DMS153 (cell line): ENCODE measurements at places on chromosomes 12 and 14.

DNA sequence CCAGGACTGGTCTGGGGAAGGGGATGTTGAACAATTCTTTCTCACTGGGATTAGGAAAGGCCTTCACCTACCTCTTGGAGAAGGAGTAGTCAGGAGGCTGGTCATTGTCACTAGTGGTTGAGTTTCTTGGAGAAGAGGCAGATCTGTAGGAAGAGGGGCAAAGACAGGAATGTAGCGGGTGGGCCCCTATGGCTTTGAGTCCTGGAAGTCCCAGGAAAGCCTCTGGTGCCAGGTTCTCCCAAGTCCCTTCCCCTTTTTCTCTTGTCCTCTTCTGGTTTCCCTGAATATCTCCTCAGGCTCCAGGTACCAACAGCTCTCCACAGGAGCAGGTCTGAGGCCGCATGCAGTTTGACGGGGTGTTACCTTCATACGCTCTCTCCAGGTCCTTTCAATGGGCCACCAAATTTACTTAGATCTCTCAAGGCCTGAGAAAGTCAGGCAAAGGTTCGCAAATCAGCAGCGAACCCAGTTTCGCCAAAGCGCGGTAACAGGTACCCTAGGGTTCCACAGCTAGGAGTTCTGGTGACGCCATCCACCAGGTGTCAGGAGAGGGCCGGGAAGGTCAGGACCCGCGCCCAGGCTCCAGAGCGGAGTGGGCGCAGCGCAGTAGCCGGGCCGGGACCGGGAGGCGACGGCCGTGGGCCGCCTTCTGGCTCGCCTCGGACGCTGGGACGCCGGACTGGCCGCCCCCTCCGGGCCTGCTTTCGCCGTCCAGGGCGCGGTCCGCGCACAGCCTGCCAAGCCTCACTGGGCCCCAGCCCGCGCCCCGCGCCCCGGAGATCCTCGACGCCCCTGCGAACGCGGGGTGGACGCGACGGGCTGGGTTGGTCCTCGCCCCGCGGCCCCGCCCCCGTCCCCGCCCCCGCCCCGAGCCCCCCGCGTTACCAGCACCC lies 795 bp downstream of the SMAGP start:
- DNase-seq: peak; percentile 26

DNA sequence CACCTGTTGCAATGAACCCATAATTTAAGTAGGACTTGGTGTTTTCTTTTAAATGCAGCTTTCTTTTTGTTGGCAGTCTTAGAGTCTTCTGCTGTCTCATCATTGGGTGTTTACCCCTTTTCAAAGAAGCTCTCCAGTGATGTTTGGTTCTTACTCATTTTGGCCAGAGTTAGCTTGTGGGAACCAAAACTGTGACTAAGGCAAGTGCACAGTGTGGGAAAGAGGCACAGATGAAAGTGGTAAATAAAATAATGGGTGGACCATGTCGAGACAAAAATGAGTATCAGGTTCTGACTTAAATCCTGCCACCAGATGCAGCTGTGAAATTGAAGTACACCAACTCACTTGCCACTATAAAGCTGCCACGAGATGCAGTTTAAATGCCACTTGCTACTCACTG lies 615.4 kb upstream of the MIS18BP1 start:
- no peak for DNase-seq

DNA sequence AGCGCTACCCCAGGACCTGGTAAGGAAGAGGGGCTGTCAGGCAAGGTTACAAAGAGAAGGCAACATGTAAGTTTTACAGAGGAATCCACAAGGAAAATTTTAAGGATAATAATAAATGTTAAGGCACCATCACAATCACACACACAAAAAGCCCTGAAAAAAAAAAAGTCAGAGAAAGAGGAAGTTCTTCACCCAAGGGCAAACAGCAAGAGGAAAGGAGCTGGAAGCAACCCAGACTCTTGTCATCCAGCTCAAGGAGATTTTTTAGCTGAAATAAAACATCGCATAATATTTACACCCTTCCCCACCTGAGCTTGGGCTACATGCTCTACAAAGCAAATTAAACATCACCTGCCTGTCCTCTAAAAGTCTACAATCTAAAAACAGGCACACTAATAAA lies 9.5 kb downstream of the SPTB start:
- no peak for DNase-seq

GRCh38 chr12:46385438-46385837 lies 12.9 kb upstream of the SLC38A2 start:
- no peak for DNase-seq

DNA sequence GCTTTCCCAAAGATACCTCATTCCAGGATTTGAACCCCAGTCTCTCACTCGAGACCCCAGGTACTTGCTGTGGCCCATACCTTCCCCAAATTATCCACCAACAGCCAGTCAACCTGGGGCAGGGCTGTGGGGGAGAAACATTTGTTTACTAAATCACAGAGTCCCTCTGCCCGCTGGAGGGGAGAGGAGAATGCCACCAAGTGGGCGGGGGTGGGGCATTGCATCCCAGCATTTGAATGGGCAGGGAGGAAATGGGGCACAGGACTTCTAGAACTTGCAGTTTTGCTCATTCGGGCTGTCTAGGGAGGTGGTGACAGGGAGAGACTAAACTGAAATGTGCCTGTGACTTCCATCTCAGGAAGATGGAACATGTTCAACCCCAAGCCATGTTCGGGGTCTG lies 10.9 kb upstream of the SERPINA9 start:
- DNase-seq: no peak

- no peak for DNase-seq
Measured at GRCh38 chr14:85454226-85454813, 75.6 kb upstream of the FLRT2 start.

DNA sequence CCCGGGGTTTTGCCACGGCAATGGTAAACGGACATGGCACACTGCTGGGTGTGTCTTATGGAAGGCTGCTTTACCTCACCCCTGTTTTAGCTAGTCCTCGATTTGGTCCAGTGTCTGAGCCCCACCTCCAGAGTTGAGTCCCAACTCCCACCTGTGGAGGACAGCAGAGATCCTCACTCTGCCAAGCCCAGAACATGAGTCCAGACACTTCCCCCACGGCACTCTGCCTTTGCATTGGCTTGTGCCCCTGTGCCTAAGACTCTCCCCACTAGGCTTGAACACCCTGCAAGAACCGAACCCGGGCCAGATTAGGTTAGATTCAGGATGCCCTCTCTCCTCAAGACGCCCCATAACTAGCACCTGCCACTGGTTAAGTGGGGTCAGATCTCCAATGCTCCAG lies 59.8 kb upstream of the C14orf180 start:
- DNase-seq: no peak

DNA sequence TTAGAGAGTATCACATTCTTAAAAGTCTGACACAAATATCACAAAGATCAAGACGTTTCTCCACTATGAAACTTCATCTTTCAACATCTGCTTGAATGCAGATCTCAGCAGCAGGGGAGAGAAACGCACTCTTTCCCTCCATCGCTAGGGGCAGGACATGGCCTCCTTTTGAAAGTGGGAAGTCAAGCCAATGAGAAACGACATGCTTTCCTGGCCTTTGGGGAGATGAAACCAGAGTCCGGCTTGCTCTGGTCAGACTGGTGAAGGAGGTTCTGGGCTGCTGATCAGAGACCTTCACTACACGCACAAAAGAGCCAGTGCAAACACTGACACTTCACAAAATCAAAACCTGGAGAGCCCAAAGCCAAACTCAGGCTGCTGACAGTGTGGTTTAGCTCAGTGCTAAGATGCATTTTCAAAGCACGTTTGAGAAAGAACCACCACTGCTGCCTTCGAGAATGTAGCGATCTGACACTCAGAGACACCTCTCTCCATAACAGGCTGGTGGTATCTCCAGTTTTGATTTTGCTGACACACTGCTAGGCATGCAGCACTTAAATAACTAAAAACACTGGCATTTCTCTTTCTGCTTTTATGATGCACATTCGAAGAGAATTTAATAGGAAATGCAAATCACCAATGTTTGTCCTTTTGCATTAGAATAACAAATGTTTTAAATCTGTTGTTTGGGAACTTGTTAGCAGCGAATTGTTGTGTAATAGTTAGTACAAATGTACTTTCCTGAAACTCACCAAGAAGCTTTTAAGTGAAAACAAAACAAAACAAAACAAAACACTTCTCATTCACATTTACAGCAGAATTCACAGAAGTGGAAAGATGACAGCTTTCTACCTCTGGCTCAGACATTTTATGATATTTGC lies 93.9 kb upstream of the OVCH1 start:
- no peak for DNase-seq

- DNase-seq: no peak
Measured at GRCh38 chr12:8156845-8157244, at the start of gene ZNF705A. Gene ZNF705A, plus strand, starts transcription at chr12:8157015. Its CDS starts 15,611 bp downstream, at chr12:8172626.

- DNase-seq: no peak
Measured at GRCh38 chr12:123971449-123971769, 1.2 kb downstream of the CCDC92 start.

DNA sequence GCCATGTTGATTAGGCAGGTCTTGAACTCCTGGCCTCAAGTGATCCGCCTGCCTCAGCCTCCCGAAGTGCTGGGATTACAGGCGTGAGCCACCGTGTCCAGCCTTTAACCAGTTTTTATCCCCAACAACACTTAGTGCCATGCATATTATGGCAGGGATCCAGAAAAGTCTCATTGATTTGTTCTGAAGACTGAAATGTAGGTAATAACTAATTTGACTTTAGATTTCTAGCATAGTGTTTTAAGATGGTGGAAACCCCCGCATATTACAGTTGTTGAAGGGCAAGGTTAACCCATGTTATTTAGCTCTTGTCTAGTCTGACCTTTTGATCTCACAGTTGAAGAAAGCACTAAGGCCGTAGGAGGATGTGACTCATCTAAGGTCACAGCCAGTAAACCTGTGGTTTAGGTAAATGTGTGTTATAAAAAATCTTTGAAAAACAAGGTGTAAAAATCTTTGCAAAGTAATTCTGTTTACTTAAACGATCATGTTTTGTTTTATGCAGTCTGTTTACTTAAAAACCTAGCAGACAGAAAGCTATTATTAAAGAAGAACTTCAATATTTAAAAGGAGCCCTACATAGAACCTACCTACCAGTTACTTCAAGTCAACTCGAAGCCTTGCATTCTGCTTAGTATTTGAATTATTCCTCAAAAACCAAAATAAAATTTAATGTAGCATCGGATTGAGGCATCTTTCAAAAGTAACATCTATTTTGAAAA lies 24.8 kb downstream of the BICDL1 start:
- no peak for DNase-seq

DNA sequence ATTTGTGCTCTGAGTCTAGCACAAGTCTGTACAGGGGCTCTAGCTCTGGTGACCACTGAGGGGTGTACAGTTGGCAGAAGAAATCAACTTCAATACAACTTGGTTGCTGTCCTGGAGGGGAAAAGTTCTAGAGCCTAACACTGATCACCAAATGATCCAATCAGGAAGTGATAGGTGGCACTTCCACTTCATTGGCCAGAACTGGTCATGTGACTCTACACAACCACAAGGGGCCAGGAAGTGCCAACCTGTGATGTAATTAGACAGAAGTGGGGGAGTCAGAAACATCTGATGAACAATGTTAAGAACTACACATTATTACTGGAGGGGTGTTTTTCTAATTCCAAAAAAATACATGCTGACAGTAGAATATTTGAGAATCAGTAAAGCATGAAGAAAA lies 401.6 kb downstream of the VRK1 start:
- no peak for DNase-seq

DNA sequence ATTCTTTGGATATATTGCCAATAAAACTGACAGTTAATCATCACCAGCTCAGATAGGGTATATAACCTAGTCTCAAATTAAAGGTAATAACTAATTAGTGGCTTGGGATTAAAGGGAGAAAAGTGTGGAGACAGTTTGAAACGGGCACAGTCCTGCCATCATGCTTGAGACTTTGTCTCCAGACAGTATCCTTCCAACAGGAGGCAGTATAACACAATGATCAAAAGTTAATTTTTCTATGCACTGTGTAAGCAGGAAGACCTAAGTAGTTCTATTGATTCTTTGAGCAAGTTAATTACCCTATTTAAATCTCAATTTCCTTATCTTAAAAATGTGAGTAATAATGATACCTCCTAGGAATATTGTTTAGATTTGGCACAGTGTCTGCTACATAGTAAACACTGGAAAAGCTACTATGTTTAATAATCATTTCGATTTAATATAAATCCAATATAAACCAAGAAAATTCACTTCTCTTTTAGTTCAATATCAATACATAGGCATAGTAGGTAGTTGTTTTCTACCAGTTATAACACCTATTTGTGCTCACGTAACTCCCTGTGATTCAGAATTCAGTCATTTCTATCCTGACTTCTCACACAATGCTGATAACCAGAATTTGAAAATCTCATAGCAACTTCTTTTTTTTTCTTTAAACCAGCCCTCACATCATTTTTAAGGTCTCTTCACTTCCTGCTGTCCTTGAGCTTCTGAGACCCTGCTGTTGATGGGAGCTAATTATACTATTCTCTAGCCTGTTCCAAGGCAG lies 53.7 kb downstream of the GALNT4 start:
- DNase-seq: no peak

- DNase-seq: no peak
Measured at GRCh38 chr12:47065546-47065945, 13.9 kb upstream of the PCED1B start.

DNA sequence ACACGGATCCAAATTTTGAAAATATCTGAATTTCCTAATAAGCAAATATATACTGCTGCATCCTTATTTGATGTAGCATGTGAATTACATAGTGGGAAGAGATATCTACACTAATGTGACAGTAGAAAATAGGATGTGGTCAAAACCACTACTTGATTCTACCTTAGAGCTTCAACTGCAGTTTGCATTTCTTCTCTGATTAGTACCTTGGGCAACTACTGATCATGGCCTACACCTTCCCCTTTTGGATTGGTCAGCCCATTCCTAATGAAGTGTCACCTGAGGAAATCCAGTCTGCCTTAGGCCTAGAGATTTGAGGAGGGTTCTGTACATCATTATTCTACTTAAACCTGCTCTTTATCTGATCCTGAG lies 10.7 kb downstream of the LLPH start:
- DNase-seq: no peak

- DNase-seq: peak; percentile 30
Measured at GRCh38 chr12:57898308-57898970, 42.9 kb upstream of the ATP23 start.

DNA sequence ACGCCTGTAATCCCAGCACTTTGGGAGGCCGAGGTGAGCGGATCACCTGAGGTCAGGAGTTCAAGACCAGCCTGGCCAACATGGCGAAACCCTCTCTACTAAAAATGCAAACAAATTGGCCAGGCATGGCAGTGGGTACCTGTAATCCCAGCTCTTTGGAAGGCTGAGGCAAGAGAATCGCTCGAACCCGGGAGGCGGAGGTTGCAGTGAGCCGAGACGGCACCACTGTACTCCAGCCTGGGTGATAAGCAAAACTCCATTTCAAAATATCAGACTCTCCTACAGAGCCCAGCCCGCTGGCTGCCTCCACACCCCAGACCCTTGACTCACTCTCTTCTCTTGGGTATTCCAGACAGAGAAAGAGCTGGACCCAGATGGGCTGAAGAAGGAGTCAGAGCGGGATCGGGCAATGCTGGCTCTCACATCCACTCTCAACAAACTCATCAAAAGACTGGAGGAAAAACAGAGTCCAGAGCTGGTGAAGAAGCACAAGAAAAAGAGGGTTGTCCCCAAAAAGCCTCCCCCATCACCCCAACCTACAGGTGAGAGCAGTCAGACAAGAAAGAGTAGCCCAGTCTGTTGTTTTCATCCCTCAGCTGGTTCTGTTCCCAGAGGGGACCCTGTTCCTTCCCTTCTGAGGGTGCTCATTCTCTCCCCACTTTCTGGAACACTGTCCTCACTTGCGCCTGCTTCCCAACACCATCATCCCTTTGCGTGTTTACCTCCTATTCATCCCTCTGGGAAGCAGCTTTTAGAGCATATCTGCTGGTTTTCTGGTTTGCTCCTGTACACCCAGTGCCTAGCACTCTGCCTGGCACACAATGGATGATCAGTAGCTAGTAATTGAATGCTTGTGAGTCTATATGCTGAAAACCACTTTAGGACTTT lies 19.7 kb downstream of the AGAP2 start:
- no peak for DNase-seq

GRCh38 chr12:3670083-3670620 lies 82.8 kb downstream of the CRACR2A start:
- DNase-seq: no peak
